ENCODE measurements at places on chromosomes 1 and 21. TPM values are rescaled to one million over a fixed set of nuclear protein-coding genes. Genes with fewer than 3 reads are reported as not detected.

- no peak for DNase-seq
Observed at GRCh38 chr1:40232444-40232843, 15.3 kb upstream of the TMCO2 start.

- DNase-seq, result no peak
Observed at GRCh38 chr1:162772571-162773154, 17.8 kb upstream of the HSD17B7 start.

The OR2G6 gene
- 0.03 TPM for polyA plus RNA-seq

The SPATA1 gene
- polyA plus RNA-seq, result 2.1 TPM

- DNase-seq, result no peak
Observed at GRCh38 chr1:121471523-121471922, 286.7 kb downstream of the SRGAP2C start.

The GTF2B gene
- 49.1 TPM for polyA plus RNA-seq

- no peak for DNase-seq
Observed at GRCh38 chr1:31674626-31675025, 29.2 kb downstream of the COL16A1 start.

DNA sequence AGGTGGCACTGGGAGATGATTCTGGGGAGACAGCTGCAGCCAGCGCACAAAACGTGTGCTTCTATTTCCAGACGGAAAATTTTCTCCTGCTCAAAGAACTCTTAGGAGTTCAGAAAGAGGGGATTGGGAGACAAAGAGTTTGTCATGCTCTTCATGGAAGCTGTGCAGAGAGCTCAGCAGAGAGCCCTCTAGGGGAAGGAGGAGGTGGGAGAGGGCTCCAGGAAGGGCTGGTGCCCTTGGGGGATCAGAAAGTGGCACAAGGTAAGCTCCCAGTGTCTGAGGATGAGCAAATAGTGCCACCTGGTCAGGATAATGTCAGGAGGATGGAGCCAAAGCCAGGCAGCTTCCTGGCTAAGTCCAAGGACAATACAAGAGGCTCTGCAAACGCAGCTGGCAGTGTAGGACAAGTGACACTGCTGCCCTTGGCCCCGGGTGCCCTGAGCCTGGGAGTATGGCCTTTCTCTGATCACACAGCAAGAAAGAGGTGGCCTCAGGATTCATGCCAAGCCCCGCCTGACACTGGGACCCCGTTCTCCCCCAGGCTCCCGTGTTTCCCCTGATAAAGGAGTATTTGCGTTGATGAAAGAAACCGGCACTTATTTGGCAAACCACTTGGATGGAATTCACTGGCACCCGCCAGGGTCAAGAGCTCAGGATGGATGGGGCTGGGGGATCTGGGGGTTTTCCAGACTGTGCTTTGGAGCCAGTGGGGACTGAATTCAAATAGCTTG lies 254.0 kb downstream of the PTPRU start:
- no peak for DNase-seq

DNA sequence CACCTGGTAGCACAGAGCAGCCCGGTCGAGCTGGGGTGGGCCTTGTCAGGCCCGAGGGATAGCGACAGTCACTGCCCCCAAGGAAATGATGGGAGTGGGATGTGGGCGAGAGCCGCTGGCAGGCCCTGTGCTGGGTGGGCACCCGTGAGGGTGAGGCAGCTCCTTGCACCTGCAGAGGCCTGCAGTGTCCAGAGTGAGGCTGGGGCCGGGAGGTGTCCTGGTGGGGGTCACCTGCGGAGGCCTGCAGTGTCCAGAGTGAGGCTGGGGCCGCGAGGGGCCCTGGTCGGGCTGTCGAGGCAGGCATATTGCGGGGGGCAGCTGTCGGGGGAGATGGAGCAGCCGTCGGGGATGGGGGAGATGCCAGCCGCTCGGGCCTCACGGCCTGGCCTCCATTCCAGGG lies 49.5 kb downstream of the SLC19A1 start:
- no peak for DNase-seq

DNA sequence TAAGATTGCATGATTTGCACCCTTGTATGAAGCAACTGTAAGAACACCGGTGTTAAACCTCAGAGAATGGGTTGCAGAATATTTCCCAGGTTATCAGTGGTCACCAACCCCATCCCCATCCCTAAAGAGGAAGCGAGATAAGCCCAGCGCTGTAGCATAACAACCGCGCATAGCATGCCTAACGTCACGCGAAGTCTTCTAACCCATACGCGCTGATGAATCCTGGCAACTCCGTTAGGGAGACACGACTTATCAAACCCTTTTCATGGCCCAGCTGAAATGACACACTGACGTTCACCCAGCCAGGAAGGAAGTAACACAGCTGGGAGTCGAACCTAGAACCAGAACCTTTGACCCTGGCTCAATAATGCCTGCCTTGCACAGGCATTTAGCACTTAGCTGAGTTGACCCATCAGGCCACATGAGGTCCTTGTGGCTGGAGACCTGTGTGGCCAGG lies 24.2 kb downstream of the TMEM51 start:
- no peak for DNase-seq

DNA sequence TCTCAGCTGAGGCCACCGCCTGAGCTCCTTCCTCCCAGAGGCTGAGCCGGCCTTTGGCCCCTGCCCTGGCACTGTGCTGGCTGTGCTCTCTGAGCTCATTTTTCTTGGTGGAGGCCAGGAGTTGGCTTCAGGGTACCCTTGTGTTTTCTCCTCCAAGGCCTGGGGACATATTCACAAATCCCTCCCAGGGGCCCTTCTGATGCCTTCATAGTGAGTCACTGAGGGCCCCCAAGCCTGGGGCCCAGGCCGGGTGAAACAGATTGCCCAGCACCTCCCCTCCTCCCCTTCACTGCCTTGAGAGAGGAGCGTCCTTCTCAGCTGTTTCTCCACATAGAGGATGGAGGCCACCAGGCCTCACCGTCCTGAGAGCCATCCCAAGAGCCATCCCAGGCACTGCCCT lies 105.8 kb downstream of the SIK1 start:
- no peak for DNase-seq

GRCh38 chr1:205802060-205802459 lies 10.9 kb downstream of the SLC41A1 start:
- no peak for DNase-seq

The HPCAL4 gene
- polyA plus RNA-seq, result 1.1 TPM

The CRB1 gene
- 3.4 TPM for polyA plus RNA-seq

The IER5 gene
- polyA plus RNA-seq, result 8.0 TPM

The OLIG2 gene
- polyA plus RNA-seq, result not detected

DNA sequence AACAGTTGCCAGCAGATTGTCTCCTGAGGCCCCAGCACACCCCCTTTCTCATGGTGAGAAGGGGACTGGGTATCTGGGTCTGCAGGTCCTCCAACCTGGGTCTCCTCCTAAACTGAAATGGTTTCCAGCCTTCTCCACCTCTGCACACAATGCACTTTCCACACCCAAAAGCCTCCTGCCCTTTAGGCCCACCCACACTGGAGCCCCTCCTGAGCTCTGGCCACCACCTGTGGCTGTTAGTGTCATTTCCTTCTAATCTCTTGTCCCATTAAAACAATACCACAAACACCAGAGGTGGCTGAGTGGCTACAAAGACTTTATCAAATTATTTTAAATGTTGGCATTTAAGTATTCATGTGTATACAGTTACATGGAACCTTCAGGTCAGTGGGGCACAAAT lies 11.5 kb downstream of the GPR3 start:
- no peak for DNase-seq

DNA sequence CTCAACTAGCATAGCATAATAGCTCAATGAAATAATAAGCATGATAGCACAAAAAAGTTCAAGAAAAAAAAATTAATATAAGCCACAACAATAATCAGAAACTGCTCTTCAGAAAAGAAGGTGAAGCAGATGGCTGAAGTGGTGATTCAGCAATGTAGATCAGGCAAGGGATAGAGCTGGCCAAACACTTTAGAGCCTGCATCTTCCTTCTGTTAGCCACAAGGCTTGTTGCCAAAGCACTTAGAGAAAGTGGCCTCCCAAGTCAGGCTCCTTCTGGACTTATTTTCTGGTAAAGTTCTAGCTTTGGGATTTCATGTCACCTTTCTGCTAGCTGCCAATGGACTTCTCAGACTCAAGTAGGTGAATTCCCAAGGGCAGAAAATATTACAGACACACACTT lies 60.3 kb upstream of the C1orf87 start:
- DNase-seq, result no peak

GRCh38 chr1:19073311-19074186 lies 117.1 kb upstream of the IFFO2 start:
- no peak for DNase-seq

GRCh38 chr1:93701629-93702028 lies 20.0 kb upstream of the BCAR3 start:
- DNase-seq, result no peak

GRCh38 chr1:27321813-27322568 lies at the start of gene TMEM222:
TMEM222 (plus strand) TSS chr1:27322163; CDS start chr1:27322198, 35 bp downstream.
- DNase-seq, result peak; percentile 87

- DNase-seq, result no peak
Observed at GRCh38 chr21:26888931-26889330, 43.7 kb upstream of the ADAMTS1 start.

DNA sequence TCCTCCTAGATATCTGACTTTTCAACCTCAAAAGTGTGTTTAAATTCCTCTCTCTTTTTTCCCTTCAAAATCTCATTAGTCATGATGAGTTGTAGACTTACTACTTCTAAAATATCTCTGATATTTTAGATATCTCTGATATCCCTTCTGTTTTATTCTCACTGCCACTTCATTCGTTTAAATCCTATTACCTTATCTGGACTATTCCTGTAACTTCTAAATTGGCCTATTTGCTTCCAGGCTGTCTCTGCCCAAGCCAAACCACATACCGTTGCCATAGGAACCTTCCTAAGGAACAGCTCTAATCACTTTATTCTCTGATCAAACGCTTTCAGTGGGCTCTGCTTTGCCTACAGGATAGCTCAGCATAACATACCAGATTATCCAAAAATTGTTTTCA lies 333.1 kb upstream of the CHRM3 start:
- DNase-seq, result no peak

GRCh38 chr21:14870853-14871149 lies 194.0 kb downstream of the NRIP1 start:
- no peak for DNase-seq

DNA sequence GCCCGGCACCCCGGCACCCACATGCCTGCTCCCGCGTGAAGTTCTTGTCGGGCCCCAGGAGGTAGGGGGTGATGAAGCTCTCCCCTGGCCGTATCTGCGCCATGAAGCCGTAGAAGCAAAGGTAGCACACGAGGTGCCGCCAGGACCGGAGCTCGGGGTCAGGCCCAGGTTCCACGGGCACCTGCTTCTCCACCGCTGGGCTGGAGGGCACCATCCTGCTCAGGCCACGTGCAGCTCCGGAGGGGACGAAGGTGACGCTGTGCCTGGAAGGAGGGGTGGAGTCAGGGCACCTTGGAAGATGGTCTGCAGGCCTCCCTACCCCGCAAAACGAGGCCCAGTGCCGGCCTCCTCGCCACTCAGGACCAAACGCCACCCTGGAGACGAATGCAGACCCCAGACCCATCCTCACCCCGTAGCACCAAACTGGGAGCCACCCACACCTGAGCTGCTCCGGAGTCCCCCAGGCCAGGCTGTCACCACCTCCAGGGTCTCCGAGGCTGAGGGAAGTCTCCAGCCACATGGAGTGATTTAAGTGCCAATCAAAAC lies 4.4 kb downstream of the SLC19A1 start:
- no peak for DNase-seq

GRCh38 chr1:72034827-72035226 lies 247.5 kb downstream of the NEGR1 start:
- no peak for DNase-seq

The NEXN gene
- 12.1 TPM for polyA plus RNA-seq

The MEX3A gene
- polyA plus RNA-seq, result 45.0 TPM

The KCNK2 gene
- polyA plus RNA-seq, result 2.6 TPM

DNA sequence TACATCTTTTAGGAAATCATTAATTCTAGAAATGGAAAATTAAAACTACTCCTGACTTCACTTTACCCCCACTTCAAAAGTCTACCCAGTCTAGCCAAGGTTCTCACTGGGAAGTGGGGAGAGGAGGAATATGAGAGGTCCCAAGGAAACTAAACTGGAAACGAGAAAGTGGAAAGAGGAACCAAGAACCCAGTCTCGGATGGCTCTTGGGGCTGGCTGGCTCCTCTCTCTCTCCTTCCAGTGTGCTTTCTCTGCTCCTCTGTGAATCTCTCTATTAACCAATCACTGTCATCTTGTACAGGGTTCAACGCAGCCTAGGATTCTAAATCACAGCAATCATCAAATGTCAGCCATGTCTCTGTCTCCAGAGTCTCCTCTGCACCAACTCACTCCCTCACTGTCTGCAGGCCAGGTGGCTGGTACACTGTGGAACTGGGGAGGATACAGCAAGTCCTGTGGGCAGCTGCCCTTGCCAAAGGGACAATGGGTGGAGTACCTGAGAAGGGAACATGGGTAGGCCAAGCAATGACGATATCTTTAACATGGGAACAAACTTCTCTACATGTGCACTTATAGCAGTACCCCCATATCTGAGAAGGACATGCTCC lies 33.7 kb downstream of the GNB1 start:
- DNase-seq, result no peak

GRCh38 chr1:2441746-2442145 lies 29.4 kb upstream of the PEX10 start:
- no peak for DNase-seq

The IKBKE gene
- 4.8 TPM for polyA plus RNA-seq

DNA sequence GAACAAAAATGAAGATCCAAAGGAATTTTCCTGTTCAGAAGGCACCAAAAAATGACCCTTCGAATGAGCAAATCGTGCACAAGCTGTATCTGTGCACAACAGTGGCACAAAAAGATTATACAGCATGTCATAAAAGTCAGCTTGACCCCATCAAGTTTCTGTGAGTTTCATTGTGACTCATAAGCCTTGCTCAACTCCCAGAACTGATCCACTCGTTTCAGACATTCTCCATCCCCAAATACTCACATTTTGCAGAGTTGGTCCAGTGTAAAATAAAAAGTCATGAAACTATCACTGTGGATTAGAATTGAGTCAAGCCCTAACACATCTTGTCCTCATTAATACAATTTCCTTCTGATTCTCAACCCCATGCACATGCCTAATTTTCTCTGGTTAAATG lies 174.7 kb upstream of the PKN2 start:
- no peak for DNase-seq

The CYYR1 gene
- polyA plus RNA-seq, result 75.9 TPM

The S100A6 gene
- polyA plus RNA-seq, result 309 TPM

DNA sequence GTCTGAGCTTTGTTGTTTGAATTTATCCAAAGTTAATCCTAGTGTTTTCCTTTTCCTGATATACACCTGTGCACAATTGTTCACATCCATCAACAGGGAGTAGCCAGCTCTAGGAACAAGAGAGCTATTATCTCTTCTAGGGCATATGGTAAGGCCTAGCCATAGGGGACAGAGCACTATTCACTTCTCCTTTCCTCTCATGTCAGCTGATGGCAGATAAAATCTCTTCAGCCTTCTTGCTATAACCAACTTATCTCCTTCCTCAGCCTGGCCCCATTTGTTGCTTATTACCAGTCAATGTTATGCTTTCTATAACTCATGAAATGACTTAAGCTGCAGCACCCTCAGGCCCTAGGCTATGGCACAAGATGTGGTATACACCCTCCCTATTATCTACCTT lies 38.9 kb downstream of the PATJ start:
- DNase-seq, result no peak

DNA sequence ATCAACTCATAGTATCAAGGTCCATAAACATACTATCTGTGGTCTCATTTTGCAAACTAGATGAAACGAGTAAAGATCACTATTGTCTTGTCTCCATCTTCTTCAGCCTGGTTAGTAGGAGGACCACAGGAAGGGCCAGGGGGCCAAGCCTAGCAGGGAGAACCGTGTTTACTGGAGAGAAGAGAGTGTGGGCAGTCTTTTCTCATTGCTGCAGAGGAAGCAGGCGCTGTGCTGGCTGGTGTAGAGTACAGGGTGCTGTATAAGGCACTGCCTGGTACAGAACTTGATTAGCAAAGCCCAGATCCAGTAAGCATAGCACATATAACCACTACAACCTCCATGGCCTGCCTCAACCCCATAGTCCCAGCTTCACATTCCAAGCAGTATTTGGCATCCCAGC lies 10.0 kb upstream of the B4GALT3 start:
- DNase-seq, result no peak

Data from right renal pelvis (tissue), 4 donors.